Activated naive CD8-positive, alpha-beta T cell treated with anti-CD3 and anti-CD28 coated beads, Interleukin-2, amount 10 ng/mL, durations not matched to agents 7 days and 5 days (primary cell): ENCODE measurements at places on chromosomes 13 and 19.

DNA sequence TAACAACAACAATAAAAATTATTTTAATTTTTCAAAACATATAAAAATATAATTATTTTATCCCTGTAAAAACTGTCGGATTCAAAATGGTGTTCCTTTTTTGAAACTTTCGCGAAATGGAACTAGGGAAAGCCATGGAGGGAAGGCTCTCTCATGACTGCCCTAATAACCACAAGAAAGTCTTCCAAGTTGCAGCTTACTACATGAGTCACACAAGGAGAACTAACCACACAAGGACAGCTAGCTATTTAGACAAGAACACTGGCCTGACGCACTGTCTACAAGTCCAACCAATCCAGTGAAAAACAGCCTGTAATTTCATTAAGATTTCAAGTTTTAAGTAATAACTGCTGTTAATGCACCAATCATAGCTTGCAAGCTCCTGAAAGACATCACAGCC is 319.2 kb upstream of the PCDH9 start:
- no peak for DNase-seq

DNA sequence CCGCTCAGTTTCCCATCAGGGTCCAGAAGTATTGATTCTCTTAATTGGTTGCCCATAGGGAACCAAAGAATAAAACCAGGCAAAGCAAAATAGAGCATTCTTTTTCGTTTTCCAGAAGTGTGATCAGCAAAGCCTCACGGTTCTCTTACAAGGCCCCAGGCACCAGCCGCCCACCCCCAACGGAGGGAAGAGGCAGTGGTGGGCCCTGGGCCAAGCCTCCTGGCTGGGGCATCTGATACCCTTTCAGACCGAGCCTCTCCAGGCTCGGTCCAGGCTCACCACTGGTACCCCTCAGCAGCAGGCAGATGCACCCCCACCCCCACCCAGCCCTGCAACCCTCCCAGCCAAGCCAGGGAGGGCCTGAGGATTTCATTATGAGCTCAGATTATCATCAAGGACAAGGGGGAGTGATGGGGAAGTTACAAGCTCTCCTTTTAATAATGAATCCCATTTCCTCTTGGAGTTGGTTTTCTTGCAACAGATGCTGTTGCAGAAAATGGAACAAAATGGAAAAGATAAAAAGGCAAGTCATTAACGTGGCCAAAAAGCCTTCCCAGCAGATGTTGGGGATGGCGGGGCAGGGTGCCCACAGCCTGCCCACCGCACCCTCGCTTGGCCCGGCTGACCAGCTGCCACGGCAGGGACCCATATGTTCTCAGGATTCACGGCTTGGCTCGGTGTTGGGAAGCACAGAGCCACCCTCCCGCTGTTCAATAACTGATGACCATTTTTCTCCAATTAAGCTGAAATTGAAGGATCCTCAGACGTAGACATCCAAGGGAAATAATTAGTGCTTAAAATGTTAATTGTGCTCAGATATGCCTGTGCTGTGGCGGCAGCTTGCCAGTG is 45.9 kb upstream of the KCTD15 start:
- DNase-seq = no peak

DNA sequence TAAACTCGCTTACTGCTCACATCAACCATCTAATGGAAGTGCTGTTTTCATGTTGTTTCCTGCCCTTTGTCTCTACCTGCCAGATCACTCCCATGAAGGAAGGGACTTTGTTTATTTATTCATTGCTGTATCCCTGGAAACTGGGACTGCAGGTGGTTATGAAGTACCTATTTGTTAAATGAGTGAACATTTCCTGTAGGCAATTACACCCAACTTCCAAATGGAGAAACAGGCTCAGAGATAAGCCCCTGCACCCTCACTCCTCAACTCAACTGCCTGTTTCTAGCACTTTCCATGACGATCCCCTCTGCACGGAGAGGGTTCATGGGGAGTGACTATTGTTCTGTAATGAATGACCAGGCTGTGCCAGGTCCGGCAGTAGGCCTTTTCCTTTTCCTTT is 1.9 kb upstream of the SELENOW start:
- no peak for DNase-seq

DNA sequence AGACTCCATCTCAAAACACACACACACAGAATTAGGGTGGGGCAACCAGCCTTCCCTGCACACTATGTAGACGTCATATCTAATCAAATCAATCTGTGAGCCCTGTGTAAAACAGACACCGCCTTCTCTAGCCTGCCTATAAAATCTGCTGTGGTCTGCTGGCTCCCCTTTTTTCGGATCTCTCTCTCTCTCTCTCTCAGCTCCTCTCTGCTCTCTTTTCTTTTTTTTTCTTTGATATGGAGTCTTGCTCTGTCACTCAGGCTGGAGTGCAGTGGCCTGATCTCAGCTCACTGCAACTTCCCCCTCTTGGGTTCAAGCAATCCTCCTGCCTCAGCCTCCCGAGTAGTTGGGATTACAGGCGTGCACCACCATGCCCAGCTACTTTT is 11.8 kb upstream of the CD70 start:
- no peak for DNase-seq

DNA sequence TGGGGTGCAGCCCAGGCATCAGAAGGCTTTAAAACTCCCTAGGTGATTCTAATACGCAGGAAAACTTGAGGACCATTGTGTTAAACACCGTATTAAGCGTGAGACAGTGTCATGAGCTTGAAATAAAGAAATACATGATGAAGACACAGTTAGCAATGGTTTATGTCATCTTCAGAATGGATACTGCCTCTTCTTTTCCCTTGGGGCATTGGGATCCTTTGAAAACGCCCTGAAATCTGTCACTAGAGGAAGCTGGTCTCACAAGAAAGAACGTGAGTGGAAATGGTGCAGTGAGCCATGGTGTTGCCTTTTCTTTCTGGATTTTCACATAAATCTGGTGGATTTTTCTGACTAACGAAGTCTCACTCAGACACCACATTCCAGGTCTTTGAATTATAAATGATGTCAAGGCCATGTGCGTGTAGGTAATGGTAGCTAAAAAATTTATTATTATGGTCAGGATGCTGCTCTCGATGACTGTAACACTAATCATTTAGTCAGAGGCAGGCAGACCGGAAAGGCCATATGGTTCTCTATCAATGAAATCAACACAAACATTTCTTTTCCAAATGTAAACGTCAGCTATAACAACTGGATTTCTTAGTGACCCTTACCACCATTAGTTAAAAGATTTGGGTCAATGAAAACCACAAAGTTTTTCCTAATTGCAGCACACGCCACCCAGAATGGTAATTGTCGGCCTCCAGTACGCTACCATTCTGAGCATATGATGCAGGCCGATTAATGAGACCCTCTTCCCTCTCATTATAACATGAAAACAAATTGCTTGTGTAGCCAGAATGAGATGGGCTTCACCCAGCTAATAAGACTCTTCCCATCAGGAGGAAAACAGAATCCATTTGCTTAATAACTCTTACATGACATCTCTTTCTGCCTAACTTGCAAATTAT is 105.6 kb downstream of the SLC7A1 start:
- DNase-seq = no peak

GRCh38 chr13:46721054-46721453 is 75.9 kb downstream of the ESD start:
- peak; percentile 36 for DNase-seq

- DNase-seq = no peak
Observed at GRCh38 chr19:28403690-28404089, 809.3 kb downstream of the UQCRFS1 start.

DNA sequence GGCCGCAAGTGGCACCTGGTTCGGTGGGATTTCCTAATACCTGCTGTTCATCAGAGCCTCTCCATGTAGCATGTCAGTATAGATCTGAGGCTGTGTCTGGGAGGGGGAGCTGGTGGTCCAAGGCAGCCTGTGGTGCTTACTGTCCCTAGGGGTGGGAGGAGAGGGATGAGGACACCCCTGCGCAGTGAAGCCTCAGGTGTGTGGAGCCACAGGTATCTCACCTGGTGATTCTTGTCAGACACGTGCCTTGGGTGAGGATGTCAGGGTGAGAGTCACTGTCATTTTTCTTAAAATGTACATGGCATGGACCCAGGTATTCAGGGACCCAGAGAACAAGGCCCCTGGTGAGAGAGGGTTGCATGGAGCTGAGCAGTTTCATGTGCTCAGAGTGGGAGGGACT is 11.7 kb downstream of the CEACAM4 start:
- no peak for DNase-seq

- no peak for DNase-seq
Observed at GRCh38 chr19:55160986-55161365, 3.4 kb upstream of the TNNI3 start.

GRCh38 chr13:86283031-86283430 is 483.8 kb upstream of the SLITRK6 start:
- DNase-seq = no peak

DNA sequence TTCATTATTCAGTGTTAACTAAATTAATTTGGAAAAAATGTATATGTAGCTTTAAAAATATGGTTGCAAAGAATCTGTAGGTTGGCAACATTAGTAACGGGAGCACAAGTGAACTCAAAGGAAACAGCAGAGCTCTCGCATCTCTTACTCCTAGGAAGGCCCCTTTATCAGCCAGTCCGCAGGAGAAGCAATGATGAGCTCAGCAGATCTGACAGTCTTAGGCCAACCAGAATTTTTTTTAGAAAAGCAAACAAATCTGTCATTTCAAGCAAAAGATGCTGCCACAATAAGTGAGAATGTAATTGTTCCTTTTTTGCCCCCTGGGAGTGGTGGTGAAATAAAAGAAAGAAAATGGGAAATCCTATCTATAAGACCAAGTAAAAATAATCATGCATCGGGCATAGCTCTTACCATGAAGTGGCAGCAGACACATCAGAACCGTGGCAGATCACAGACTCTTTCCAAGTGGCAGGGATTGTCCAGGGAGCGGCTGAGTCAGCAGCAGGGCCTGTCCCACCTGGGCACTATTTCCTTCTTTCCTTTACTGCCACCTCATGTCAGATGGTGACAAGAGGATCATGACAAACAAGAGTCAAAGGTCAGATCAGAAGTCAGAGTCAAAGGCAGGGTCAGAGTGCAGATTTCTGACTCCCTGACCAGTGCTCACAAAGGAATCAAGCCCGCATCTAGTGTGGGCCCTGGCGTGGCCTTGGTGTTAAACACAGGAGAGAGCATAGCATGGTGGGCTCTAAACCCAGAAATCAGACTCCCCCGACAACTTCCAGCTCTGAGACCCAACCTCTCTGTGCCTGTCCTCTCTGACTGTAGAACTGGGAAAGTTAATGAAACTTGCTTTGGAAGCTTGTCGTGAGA is 84.0 kb upstream of the MTIF3 start:
- no peak for DNase-seq

GRCh38 chr13:101098873-101099272 is 317.4 kb downstream of the NALCN start:
- DNase-seq = no peak

GRCh38 chr19:51695702-51696315 is 2.7 kb downstream of the SPACA6 start:
- no peak for DNase-seq

- no peak for DNase-seq
Observed at GRCh38 chr19:8609279-8610040, 1.1 kb downstream of the ADAMTS10 start.

DNA sequence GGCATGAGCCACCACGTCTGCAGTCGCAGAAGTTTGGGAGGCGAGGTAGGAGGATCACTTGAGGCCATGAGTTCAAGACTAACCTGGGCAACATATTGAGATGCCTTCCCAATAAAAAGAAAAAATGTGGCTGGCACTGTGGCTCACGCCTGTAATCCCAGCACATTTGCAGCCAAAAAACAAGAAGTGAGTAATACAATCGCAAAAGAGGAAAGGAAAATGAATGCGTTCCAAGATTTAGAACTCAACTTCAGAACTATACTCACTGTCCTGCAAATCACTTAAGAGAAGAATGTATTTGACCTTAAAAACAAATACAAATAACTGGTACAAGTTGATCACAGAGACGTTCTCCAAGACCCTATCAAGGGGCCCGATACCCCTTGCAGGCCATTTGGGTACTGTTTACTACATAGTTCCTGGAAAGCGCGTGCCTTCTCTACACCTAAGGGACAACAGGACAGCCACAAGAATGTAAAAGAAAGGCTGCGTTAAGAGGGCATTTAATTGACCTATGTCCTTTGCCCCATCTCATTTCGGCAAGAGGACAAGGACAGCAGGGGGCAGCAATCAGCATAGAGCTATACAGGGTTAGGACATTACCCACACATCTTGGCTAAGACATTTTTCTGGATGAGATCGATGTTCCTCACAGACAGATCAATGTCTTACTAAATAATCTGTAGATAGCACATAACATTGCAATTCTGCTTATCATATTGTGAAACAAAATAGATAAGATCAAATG is 41.3 kb downstream of the FLT3 start:
- DNase-seq = peak; percentile 29
